CD4-positive, alpha-beta T cell treated with Interleukin-15 for 1 hour (primary cell): ENCODE measurements at places on chromosomes 3 and 15.

GRCh38 chr3:76554707-76555106 is 485.2 kb upstream of the ROBO2 start:
- DNase-seq: no peak

DNA sequence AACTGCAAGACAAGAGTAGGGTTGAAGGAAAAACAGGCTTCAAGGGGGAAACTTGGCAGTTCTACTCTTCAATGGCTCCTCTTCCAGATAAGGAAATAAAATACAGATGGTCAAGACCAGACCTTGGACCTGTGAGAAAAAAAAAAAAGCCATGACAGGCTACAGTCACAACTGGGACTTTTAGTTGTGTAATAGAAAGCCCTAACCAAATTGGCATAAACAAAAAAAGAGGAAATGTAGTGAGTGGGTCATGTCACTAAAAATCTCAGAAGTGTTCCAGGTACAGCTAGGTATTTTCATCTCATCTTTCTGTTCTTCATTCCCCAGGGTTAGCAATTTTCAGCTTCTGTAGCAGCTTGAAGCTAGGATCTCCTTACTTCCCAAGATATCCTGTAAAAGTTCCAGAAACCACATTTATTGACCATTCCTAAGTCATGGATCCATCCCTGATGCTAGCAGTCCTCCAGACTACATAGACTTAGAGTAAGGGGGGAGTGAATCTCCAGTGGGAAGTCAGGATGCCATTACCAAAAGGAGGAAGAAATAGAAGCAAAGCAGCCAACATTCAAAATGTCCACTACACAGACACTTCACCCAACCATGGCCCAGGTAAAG is 61.0 kb upstream of the CSTA start:
- no peak for DNase-seq

DNA sequence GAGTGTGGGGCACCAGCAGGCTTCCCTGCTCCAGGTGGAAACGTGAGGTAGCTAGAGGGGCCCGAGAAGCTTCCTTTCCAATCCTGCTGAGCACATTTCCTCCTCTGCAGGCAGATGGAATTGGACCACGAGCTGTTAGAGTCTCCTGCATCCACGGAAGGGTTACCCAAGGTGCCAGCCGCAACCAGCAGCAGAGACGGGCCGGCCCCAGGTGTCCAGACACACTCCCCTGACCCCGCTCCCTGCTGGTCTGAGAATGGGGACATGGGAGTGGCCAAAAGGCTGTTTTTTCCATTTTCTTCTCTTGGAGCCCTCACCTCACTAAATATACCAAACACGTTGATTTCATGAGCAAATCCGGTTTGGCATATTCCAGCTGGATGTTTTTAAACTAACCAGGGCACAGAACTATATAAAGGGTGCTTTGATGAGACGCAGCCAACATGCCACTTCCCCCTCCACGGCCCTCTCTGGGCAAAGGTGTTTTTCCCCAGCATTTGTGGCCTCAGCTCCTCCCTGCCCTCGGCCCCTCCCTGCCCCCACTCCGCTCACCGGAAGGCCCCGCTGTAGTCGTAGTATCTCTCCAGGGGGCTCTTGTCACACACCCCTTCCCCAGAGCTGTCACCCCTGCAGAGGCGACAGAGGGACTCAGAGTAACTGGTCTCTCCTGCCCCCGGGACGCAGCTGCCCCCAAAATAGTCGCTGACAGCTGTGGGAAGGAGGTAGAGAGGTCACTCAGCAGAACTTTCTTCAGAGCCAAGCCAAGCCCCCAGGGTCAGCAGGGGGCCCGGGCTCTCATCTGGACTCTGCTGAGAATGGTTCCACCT is 7.0 kb downstream of the MELTF start:
- no peak for DNase-seq

GRCh38 chr3:4776399-4776979 is 202.7 kb upstream of the BHLHE40 start:
- no peak for DNase-seq

GRCh38 chr3:197793247-197793646 is 2.2 kb downstream of the LRCH3 start:
- no peak for DNase-seq

DNA sequence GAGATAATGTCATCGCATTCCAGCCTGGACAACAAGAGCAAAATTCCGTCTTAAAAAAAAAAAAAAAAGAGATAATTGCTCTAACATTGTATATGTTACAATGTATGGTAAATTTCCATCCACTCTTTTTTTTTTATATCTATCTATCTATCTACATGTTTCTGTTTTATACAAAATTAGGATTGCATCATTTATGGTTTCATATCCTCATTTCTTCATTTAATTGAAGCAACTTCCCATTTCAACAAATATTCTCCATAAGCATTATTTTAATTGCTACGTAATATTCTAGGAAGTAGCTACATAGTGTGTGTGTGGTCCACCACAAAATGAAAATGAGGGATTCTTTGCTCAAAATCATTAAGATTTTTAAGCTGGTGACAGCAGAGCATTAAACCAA is 18.4 kb downstream of the RBP1 start:
- DNase-seq: no peak

DNA sequence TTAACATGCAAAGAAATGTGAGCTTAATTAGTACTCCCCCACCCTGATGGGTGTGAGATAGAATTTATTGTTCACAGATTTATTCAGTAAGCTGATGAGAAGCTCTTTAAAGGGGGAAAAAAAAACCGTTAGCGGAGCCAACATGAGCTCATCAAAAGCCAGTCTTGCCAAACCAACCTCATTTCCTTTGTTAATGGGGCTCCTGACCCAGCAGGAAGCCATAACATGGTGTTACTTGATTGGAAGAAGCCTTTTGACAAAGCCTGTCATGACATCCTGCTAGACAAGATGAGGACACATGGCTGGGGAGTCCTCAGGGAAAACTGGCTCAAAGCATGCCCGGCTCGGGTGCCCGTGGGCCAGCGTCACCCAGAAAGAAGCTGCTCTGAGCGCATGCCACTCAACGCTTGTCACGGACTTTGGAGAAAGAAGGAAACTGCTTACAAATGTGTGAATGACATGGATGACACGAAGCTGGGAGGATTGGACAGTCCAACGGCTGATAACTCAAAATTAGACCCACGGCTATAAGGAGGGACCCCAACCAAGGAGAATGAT is 64.6 kb downstream of the SLCO2A1 start:
- no peak for DNase-seq

DNA sequence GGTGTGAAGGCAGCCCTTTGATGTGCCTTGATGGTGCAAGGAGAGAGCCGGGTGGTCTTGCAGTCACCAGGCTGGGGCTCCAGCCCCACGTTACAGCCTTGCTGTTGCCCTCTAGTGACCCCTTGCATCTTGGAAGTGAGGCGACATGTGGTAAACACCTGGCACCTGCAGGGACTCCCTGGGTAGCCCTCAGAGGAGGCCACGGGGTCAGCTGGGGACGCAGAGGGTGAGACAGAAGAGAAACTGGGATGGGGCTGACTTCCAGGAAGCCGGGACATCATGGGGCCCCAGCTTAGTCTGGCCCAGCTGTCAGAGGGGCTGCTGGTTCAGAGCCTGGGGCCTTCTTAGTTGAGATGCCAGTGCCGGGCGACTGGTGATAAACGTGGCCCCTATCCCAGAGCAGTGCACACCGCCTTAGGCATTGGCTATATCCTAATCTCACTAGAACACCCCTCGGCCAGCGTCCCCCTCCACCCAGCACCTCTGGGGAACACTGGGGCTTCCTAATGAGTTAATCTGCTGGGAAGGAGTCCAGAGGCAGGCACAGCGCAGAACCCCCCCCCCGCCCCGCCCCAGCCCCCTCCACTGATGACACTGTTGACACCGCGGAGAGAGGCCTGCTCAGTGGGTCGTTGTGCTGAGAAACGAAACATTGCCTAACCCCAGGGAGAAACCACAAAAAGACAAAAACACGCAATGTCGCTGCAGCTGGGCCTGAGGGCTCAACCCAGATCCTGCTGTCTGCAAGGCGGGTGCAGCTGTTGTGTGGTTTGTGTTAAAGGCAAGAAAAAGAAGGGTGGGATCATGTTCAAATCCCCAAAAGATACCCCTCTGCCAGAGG is 60.5 kb upstream of the KLF13 start:
- DNase-seq: peak; percentile 84

- DNase-seq: no peak
Measured at GRCh38 chr15:95596496-95596895, 734.0 kb upstream of the NR2F2 start.

GRCh38 chr15:25715536-25716413 is 147.4 kb downstream of the ATP10A start:
- DNase-seq: no peak

DNA sequence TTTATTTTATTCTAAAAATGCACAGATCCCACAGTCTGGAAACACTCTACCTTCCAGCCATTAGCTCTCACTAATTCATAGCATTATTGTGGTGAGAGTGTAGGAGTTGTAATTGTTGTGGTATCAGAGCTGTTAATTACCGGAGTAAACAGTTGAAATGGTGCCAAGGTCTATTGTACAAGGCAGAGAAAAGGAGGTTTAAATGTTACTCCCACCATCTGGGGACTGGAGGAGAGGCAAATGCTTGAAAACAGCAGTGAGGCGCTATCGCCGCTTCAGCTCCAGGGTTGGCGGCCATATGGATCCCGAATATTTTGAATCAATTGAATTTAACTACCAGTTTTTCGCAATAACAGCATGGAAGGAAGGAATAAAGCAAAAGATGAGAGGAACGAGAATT is 113.1 kb upstream of the C15orf61 start:
- DNase-seq: no peak
